ENCODE measurements at places on chromosomes 2 and 18.

DNA sequence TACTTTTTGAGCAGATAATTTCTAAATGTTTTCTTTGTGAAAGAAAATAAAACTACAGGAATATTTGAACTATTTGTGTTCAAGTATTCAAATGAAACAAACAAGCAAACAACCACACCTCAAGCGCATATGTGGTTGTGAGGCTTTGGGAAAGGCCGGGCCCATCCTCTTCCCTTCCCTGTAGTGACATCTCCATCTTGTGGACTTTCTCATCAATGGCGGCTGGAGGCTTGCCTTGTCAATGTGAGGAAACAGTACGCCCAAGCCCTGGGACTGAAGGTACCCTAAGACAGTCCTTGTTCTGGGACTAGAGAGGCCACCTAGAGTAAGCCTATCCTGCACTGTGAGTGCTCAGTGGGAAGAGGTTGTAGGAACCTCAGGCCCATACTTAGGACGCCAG lies 166.8 kb downstream of the TPGS2 start:
- DNase-seq, result no peak

DNA sequence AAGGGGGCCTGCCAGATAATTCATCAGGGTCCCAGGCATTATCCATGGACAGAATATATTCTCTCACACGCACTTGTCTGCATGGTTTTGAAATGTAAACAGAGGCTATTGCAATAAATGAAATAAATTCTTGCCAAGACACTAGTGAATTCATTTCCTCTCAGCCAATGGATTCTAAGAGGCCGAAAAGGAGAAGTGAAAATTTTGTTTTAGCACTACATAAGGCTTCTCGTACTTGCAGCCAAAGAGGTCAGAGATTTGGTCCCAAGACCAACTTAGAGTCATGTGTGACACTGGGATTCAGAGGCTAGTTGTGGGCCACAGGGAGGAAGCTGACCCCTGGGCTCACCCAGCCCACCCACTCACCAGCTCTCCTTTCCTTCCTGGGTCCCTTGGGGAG lies 184.1 kb upstream of the GLI2 start:
- no peak for DNase-seq

DNA sequence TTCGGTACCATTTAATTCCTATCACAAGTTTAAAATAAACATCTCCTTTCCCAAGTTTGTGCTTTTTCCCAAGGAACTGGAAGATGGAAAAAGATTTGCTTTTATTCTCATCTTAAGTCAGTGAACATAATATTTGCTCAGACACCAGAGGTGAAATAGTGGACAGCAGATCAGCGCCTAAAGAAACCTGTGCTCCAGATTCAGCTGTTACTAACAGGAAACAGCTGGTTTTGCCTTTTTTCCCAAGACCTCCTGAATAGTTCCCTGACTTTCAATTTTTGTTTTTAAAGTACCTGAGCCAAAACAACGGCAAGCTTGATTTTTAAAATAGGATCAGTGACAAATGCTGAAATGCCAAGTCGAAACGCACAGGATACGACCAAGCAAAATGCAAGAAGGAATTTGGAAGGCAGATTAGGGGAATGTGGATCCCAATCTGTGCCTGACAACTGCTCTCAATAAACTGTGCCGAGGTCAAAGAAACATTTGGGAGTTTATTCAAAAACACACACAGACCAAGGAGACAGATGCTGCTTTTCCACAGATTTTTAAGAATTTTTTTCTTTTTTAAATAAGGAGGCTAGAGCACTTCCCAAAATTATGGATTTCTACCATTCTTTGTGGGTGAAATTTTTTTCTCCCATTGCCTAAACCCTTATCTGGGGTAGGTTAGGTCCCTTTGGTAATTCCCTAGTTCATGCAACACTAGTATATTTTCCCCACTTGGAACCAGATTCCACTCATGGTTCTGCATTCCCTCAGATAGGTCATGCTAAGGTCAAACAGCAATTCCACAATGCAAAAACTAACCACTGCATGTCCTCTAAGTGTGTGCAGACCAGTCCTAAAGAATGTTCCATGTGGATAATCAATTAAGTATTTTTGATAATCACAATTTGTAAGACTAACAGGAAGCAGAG lies 121.5 kb upstream of the PDE1A start:
- no peak for DNase-seq

GRCh38 chr2:236579746-236580315 lies 10.2 kb downstream of the ACKR3 start:
- no peak for DNase-seq

DNA sequence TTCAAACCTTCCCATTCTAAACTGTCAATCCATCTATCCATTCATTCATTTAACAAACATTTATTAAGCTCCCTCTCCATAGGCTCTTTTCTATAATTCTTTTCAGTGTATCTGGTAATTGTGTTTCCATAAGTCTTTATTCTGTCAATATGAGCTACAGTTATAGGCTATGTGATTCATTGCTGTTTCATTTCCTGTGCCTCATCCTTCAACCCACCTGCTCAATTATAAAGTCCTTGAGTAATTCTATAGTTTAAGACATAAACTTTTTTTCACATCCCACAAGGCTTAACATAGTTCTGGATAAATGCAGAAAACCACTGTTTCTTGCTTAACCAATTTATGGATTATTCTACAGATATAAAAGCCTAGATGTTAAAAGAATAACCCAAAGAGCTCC lies 84.2 kb upstream of the PIK3C3 start:
- DNase-seq, result no peak

DNA sequence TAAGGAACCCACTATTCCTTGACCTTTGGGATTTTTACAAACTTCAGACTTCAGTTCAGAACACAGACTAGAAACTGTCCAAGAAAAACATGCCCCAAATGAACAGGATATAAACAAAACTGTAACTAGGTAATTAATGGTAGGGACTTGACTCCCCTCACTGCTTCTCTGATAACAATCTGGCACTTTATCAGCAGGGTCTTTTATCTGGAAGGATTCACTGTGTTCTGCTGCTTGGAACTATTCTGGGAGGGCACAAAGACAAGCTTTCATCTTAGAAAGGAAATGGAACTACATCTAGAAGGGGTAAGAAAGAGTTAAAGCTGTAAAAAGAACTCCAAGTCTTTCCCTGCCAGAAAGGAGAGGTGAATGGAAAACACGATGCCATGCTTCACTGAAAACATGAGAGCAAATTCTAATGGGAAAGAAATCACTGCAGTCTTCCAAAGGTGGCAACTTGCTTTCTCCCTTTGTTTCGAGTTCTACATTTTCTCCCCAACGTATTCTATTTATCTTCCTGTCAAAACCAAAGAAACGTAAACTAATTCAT lies 181.2 kb downstream of the THADA start:
- DNase-seq, result no peak

DNA sequence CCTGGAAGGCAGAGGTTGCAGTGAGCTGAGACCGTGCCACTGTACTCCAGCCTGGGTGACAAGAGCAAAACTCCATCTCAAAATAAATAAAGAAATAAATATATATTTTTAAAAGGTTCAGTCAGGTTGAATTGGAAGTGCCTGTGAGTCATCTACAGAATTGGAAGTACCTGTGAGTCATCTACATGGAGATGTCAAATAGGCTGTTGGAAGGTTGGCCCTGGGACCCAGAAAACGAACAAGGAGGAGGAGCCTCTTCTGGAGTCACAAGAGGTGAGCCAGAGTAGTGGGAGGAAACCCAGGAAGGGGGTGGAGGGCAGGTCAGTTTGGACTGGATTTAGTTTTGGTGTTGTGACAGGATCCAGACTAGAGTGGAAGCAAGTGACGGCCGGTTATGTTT lies 15.2 kb upstream of the SCYGR1 start:
- no peak for DNase-seq

- no peak for DNase-seq
These were observed 3.2 kb upstream of the ENOSF1 start for GRCh38 chr18:715626-716025.

- no peak for DNase-seq
These were observed 9.1 kb downstream of the RND3 start for GRCh38 chr2:150478200-150478974.

- no peak for DNase-seq
These were observed 44.7 kb upstream of the TMEM200C start for GRCh38 chr18:5939801-5940667.

DNA sequence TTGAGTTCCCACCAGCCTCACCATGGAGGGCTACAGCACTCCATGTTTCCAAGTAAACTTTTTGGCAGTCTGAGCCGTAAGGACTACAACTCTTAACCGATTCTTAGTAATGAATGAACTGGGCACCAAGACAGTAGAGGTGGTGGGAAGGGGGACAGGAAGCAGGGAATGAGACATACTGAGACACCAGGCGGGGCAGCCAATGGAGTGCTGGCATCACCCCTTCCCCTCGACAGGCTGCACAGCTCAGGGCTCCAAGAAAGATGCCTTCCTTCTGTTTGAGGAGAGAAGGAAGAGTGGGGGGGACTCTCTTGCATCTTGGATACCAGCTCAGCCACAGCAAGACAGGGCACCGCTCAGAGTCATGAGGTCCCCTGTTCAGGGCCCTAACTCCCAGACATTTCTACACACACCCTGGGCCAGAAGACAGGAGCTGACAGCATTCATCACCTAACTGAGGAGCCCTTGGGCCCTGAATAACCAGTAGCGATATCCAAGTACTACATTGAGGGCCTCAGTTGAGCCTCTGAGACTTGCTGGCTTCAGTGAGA lies 45.2 kb downstream of the USP34 start:
- DNase-seq, result no peak

GRCh38 chr2:21404137-21404536 lies 280.4 kb downstream of the TDRD15 start:
- no peak for DNase-seq

DNA sequence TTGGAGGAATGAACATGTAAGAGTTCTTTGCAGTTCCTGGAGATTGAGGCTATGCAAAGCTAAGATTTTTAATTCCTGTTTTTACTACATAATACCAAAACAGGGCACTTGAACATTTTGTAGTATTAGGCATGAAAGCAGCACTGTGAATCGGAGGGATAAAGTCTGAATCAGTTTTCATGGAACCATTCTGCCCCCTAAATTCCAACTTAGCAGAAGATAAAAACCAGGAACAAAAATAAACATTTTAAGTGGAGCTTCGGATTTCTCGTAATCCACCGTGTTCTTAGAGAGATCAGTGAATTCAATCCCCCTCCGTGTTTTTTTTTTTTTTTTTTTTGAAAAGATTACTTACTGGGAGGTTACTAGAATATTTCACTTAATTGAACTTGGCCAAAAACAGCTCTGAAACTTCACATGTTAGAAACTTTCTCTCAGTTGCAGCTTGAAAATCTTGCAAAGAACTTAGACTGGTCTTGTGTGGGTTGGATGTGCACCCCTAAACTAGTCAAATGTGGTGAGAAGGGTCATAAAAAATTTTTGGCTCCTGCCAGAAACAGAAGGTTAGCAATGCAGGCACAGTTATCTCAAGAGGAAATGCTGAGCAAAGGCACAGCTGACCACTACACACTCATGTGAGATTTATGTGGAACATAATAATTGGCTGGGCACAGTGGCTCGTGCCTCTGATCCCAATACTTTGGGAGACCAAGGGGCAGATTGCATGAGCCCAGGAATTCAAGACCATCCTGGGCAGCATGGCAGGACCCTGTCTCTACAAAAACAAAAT lies 145.4 kb upstream of the RNF152 start:
- no peak for DNase-seq

- DNase-seq, result no peak
These were observed 81.0 kb upstream of the ASB18 start for GRCh38 chr2:236345081-236345714.

- DNase-seq, result no peak
These were observed 310.8 kb downstream of the ERBB4 start for GRCh38 chr2:212227755-212228154.

DNA sequence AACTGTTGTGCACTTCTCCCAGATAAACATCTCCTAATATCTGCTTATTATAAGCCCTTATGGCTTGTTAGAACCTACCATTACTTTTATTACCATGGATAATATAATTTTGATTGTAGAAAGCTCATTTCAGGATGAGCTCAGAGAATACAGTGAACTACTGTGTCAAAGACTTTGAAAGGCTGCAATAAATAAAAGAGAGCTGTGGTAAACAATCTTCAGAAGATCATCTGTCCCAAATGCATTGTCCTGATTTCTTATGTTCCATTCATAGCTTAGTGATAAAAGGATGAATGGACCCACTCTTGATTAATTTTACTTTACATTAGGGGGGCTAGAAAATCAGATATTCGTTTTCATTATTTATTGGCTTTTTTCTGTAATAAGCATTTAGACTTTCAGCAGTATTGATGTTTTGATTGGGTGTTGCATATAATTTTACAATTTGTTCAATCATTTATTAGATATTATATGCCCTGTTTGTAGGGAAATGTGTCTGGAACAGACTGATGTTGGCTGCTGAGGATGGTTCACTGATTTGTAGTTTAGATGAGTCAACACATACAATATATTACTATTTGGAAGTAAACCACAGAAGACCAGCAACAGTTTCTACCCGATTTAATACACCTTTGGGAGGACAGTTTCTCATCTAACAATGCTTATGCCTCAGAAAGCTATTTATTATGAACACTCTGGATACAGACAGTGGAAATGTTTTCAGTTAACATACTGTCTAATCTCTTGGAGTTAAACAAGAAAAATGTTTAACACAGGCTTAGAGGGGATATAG lies 147.2 kb downstream of the TMEFF2 start:
- no peak for DNase-seq

DNA sequence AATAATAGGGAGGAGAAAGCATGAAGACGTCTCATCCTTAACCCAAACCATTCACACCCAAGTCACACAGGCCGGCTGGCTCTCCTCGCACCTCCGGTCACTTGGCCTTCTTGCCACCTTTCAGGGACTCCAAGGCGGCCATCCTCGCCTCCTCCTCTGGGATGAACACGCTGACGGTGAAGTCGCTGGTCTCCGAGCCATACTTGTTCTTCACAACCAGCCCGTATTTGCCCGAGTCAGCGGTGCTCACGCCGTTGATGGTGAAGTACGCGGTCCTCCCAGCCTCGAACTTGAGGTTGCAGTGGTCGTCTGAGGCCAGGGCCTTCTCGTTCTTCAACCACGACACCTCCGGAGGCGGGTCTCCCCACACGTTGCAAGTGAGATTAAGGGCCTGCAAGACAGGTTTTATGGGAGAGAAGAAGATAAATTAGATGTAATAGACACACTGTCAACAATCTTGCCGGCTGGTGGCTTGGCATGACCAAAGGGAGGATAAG lies 54.3 kb upstream of the LPIN2 start:
- no peak for DNase-seq

- no peak for DNase-seq
These were observed 34.9 kb downstream of the OSBPL1A start for GRCh38 chr18:24362757-24363156.

GRCh38 chr18:54233228-54233625 lies 8.8 kb upstream of the MBD2 start:
- DNase-seq, result no peak

GRCh38 chr2:159054032-159054334 lies 85.5 kb downstream of the TANC1 start:
- DNase-seq, result no peak

GRCh38 chr18:23189768-23190661 lies 54.7 kb downstream of the CABLES1 start:
- no peak for DNase-seq

DNA sequence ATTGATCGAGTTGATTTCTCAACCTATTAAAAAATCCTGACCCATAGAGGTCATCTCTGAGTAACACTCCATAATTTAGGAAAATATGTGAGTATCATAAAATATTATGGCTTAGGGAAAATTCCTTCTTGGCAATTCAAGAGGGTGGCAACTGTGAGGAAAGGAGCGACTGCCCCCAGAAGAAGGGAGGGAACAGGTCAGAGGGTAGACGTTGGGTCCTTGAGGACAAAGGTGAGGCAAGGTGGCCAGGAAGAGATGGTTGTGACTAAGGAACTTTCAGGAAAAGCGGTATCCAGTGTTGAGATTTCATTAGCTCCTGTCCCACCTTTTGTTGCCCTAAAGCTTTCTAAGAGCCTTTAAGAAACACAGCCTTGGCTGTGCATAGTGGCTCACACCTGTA lies 10.5 kb upstream of the AGAP1 start:
- DNase-seq, result no peak

- no peak for DNase-seq
These were observed 1337.2 kb upstream of the NRXN1 start for GRCh38 chr2:52369178-52369577.

All from substantia nigra (tissue), 51 donors.